Hematopoietic multipotent progenitor cell treated with erythropoietin and hydrocortisone succinate and interleukin-3 and kit ligand, for 8 days (in vitro differentiated cells): ENCODE measurements at places on chromosomes 6 and 20.

DNA sequence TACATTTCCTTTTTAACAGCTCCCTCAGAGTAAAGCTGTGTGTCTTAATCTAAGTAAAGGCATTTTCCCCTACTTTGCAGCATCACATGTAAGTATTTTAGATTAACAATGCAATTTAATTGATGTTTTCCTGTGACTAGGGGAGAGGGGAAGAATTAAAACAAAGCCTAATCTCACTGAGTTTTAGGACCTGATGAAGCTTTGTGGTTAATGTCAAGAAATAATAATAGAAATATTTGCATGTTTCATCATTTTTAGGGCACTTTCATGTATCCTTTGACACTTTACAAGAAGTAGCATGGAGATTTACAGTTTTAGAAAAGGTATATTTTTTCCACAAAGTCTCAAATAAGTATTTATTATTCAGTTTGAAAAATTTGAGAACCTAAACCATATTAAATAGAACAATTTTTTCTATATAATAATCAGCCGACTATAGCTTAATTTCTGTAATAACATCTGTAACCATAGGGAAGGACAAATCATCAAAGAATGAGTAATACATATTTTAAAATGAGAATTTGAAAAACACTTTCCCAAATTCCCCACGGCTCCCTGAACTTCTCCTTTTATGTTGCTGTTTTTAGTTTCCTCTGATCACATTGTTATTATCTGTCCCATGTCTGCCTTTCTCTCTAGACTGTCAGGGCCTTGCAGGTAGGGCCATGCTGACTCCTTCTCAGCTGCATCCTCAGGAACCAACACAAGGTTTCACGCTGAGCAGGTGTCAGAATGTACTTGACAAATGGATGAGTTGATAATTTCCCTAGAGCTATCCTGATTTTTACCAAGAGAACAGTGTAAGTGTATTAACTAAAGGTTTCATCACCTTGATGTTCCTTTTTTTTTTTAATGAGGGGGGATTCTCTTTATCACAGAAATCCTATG is 338.1 kb downstream of the SYNE1 start:
- no peak for DNase-seq

GRCh38 chr20:37360391-37361115 is 14.6 kb downstream of the SRC start:
- no peak for DNase-seq

DNA sequence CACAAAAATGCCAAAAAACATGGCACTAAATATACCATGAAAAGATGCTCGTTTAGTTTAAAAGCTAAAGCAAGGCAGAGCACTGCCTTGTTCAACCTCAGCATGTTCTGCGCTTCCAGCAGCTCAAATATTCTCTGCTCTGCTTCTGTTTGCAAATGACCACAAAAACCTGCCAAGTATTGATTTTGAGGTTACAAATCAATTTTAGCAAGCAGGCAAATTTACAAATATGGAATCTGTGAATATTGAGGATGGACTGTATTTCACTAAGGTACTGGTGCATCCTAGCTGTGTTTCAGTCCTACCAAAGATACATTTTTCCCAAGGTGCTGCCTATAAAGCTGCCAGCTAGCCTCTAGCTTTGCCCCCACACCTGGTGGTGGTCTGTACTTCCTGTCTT is 449.9 kb downstream of the PREX1 start:
- DNase-seq: no peak

- DNase-seq: no peak
Observed at GRCh38 chr6:3753228-3753835, 1.8 kb upstream of the PXDC1 start.

GRCh38 chr6:15510536-15511247 is 152.1 kb downstream of the DTNBP1 start:
- DNase-seq: no peak

DNA sequence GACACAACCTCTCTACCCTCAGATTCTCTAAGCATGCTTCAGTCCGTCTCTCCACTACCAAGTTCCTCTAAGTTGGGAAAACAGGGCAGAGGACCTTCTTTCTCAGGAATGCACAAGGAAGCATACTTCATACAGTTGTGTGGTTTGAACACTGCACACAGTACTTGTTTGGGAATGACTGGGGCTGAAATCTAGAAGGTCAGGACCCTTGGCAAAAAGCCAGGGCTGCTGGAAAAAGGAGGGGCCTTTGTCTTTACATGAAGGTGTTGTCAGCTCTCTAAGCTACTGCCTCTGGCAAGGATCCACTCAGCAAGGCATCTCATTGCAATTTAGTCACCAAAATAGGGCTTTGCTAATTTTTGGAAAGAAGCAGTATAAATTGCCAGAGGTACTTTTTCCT is 20.7 kb upstream of the HEY2 start:
- no peak for DNase-seq

DNA sequence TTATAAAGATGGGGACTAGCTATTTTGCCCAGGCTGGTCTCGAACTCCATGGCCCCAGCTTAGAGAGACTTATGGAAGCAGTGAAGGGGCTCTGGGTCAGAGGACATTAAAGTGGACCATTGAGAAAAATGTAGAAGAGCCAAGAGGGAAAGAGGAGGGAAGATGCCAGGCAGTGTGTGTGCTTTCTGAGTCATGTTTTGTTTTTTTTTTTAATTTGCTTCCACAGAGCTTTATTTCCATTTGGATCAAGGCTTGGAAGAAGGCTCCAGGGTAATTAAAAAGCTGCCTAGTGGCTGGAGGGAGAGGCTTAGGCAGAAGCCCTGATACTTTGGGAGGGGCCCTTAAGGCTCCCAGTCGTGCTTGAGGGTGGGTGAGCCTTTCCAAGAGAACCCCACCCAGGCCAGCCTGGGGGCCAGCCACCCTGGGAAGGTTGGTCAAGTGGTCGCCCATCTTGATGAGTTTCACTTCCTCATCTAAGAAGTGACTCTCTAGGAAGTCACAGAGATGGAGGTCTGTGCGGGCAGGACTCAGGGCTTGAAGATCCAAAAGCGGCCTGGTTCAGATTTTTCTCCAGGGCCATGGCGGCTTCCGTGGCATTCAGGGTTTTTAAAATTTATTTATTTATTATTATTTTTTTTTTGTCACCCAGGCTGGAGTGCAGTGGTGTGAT is 3.0 kb upstream of the ZNF335 start:
- DNase-seq: no peak

- peak; percentile 9 for DNase-seq
Observed at GRCh38 chr6:89221971-89222711, 5.0 kb upstream of the GABRR1 start.

GRCh38 chr6:9461188-9461587 is 953.7 kb downstream of the TFAP2A start:
- DNase-seq: no peak

DNA sequence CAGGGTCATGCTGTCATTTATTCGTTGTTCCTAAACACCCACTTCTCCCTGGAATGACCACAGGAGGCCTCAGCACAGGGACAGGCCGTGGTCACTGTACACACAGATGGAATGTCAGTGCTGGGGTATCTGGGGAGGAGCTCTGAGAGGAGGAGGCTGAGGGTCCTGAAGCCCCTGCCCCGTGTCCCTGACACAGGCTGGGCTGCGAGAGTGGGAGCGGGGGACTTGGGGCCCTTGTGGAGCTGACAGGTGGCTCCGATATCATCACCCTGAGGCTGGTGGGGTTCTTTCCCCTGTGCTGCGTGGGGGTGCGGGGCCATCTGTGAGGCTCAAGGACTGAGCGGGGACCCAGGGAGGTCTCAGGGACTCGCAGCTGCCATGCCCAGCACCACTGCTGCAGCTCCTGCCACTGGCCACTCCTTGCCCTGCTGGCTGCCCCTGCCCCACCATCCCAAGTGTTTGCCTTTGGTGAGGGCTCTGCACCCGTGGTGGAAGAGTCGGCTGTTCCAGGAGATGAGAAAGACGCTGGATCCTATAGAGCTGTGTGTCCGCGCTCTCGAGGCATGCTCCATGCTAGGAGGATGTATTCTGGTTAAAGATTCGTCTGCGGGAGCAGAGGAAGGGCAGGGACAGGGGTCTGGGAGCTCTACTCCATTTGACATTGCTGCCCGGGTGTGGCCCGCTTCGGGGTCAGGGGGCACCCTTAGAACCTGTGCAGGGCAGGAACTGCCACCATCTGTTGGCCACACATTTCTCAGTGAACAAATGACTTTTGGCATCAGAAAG is 18.9 kb downstream of the NPEPL1 start:
- DNase-seq: no peak

DNA sequence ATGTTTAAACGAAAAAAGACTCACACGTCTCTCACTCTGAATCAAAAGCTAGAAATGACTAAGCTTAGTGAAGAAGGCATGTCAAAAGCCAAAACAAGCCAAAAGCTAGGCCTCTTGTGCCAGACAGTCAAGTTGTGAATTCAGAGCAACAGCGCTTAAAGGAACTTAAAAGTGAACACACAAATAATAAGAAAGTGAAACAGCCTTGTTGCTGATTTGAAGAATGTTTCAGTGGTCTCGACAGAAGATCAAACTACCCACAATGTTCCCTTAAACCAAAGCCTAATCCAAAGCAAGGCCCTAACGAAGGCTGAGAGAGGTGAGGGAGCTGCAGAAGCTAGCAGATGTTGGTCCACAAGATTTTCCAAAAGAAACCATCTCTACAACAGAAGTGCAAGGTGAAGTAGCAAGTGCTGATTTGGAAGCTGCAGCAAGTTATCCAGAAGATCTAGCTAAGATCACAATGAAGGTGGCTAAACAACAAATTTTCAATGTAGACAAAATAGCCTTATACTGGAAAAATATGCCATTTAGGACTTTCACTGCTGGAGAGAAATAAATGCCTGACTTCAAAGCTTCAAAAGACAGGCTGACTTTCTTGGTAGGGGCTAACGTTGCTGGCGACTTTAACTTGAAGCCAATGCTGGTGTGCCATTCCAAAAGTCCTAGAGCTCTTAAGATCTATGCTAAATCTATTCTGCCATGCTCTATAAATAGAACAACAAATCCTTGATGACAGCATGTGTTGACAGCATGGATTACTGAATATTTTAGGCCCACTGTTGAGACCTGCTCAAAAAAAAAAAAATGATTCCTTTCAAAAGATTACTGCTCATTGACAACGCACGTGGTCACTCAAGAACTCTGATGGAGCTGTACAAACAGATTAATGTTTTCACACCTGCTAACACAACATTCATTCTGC is 40.3 kb downstream of the SEC63 start:
- no peak for DNase-seq

- DNase-seq: no peak
Observed at GRCh38 chr20:50378170-50379000, 131.8 kb upstream of the PTPN1 start.

DNA sequence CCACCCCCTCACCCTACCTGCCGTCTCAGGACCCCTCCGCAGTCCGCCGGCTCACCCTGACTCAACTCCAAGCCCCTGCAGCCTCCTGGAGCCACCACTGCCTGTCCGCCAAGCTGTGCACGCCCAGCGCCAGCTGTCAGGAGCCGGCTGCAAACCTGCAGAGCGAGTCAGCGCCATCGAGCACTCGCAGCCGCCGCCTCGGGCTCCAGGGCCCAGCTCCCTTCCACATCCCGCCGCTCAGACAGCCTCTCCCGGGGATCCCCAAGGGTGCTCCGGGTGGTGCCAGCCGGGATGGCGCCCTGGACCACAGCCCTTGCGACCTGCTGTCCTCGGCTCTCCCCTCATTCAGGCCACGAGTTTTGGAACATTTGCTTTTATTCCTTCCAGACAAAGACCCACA is 4.3 kb downstream of the TNNC2 start:
- no peak for DNase-seq

GRCh38 chr20:32368925-32369324 is 10.8 kb downstream of the ASXL1 start:
- DNase-seq: no peak

DNA sequence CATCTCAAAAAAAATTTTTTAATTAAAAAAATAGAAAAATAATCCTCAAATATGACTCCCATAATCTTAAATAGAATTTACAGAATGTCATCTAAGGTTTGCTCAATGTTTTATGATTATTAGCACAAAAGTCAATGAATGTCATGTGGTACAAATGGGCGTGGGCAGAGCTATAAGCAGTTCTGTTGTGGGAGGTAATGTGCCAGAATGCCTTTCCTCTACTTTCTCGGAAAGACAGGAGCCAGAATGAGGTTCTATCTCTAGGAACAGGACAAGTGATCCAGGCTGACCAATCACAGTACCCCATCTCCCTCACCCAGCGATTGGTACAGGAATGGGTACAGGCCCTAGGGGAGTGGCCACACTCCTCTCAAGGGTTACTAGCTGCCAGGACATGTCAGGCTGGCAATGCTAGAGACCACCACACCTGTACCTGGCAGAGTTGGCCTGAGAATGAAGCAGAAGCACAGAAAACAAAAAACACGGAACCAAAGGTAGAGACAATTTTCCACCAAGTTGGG is 15.1 kb downstream of the RALGAPA2 start:
- peak; percentile 19 for DNase-seq

- DNase-seq: no peak
Observed at GRCh38 chr6:158002249-158002950, 20.7 kb downstream of the SYNJ2 start.

DNA sequence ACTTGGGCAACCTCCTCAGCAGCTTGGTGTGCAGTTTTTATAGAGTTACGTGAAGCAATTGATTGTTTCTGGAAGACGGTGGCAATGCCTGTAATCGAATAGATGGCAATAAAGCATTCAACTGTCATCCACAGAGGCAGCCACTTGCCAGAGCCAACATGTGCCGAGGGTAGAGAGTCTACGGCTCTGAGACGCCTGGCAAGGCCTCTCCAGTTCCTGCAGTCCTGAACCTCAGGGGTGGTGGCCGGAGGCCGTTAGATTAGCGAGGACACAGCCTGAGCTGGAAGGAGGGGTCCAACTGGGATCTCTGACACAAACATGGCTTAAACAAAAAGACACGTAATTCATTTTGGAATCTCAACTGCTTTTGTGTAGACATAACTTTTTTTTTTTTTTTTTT is 775 bp upstream of the TTLL2 start:
- DNase-seq: no peak

DNA sequence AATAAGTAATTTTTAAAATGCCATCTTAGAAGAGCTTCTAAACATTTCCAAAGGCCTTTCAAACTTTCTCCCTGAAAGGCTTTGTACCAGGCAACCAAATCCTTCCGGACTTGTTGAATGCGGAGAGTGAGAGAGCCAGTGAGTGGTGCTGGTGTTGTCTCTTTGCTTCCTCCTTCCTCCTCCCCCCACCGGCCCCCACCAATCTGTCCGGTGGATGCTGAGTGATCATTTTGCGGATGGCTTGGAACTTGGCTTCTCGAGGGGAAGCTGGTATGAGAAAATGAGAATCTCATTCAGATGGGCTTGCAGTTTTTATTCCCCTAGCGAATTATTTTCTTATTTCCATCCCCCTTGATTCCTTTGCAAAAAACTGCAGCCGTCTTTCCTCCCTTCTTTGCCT is 97.3 kb downstream of the ANKRD60 start:
- DNase-seq: no peak

GRCh38 chr20:37502654-37503053 is 18.4 kb upstream of the NNAT start:
- DNase-seq: no peak
